Amniotic stem cell (primary cell): ENCODE measurements at places on chromosomes 7 and 10.

DNA sequence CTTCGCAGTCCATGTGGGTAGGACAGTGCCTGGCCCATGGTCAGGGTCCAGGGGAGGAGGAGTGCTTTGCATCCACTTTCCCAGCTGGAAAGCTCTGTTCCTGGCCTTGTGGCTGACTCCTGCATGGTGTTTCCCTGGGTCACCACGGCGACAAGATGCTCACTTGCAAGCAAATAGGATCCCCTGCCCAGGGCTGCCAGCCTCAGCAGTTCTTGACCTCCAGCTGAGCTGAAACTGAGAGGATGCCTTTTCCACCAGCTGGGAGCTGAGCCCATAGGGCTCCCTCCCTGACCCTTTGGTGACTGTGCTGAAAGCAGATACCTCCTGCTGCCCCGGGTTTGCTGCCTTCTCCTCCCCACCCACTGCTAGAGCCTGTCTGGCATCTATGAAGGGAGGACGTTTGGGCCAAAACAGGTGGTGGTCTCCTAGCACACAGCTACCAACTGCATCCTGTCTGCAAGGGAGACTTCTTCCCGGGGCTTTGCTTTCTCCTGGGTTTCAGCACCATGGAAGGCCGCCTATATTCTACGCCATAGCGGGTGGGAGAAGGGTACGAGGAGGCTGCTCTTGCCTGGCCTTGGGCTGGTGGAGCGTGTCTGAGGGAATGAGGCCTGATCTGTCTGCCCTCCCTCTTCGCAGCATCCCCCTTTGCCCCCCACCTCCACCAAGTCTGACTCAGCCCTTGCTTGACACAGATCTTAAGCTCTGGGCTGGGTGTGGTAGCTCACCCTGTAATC, 34.4 kb downstream of the UBTD1 start:
- no peak for DNase-seq

DNA sequence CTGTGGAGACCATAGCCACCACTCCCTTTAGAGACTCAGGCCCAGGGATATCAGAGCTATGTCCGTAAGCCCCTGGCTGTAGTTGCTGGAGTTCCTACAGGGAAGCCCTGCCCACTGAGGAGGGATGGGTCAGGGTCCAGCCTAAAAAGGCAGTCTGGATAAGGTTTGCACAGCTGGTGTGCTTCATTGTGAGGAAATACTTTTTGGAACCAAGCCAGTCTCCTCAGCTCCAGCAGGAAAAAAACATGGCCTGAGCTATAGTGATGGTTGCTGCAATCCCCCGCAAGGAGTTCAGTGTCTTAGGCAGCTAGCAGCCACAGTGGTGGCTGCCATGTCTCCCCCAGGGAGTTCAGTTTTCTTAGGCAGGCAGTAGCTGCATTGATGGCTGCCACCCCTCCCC, 52.6 kb upstream of the CYP2C8 start:
- no peak for DNase-seq

DNA sequence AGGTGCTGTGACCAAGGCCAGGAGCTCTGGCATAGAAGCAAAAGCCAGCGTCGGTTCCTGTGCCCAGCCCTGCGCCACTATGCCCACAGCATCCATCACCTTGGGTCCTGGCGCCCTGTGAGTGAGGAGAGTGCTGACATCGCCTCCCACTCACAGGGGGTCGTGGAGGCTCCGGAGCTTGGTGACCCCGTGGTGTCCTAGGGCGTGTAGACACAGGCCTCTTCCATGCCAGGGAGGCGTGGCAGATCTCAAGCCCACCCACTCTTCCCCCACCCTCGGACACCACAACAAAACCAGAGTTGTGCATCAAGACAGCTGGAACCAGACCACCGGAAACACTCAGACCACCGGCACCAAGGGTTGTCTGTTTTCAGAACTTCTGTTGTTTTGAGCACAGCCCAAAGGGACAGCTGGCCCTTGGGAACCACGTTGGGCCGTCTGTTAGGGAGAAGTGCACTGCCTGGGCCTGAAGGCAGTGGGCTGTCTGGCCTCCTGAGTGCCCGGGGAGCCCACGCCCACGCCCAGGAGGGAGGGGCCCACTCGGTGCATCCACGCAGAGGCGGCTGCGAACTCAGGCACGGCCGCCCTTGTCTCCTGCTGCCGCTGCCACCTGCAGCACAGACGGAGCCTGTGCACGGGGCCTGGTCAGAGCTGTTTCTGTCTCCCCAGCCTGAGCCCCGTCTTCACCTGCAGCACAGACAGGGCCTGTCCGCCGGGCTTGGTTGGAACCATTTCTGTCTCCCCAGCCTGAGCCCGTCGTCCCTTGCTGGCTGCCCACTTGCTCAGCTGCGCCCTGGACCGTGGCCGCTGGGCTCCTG, 106.3 kb downstream of the INPP5A start:
- DNase-seq: no peak

DNA sequence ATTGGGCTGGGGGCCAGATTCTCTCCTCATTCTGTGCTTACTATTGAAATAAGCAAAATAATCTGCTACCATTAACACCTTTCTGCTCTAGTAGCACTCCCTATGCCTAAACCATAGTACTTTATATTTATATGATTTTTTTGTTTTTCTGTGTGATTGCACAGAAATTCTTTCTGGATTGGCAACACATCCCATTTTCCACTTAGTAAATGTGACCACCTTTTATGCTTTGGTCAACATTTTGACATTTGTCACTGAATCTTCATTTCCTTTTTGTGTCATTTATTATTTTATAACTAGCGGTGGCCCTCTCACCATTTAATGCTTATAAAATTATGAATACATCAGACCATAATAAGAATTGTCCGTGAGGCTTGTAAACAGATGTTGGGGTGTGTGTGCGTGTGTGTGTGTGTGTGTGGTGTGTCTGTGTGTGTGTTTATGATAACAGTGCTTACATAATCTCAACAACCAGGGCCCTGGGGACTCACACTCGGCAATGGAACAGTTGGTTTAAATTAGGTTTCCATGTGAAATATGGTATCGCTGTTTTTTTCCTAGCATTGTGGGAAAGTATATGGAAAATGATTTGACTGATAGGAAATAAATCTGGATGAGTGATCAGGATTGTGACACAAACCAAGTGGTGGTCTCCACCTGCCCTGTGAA, 138.9 kb downstream of the NOC3L start:
- DNase-seq: no peak

DNA sequence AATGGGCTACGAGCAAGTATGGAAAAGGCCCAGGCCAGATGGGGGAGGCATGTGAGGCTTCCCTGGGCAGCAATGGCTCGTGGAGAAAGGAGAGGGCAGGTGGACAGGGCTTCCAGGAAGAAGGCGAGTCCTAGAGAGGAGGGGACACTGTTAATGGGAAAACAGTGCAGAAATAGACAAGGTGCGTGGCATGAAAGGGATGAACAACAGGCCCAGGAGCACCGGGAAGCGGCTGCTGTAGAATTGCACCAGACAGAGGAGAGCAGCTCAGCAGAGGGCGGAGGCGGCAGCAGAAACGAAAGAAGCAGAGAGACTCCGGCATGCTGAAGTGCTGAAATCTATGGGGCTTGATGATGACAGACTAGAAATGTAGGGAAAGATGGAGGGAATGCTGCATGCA, 102.1 kb downstream of the PIP4K2A start:
- no peak for DNase-seq

DNA sequence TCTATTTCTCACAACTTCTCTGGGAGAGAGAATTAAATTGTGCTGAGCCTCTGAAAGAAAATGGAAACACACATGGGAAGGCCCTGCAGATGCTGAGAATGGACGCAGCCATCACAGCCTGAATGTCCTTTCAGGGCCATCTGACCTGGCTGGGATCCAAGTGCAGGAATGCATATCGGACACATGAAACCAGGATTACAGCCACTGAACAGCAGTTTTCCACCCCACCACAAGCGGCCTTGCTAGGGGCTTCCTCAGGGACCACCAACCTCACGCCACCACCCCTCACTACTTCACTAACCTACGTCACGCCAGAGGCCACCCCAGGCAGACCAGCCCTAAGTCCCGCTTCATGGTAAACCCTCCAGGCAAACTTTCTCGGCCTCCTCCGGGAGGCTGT, 103.3 kb downstream of the DIP2C start:
- DNase-seq: no peak

- DNase-seq: no peak
Observed at GRCh38 chr7:88243345-88243909, 23.6 kb upstream of the SRI start.

- peak; percentile 65 for DNase-seq
Observed at GRCh38 chr10:63157845-63158624, 24.9 kb downstream of the NRBF2 start.

DNA sequence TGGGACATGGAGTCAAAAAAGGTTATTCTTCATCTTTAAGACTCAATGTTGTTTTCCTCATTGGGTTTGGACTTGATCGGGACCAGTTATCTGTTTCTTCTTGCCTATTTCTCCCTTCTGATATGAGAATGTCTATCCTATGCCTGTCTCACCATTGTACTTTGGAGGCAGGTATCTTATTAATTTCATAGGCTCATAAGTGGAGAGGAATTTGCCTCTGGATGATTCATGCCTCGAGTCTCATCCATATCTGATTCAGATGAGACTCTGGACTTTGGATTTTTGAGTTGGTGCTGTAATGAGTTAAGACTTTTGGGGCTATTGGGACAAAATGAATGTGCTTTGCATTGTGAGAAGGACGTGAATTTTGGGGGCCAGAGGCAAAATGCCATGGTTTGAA, 36.2 kb upstream of the CCDC7 start:
- no peak for DNase-seq

GRCh38 chr7:135557455-135558336, at the start of gene NUP205:
TSS of gene NUP205 (plus strand) at chr7:135557917. CDS start at chr7:135557945, 28 bp downstream.
- peak; percentile 71 for DNase-seq

DNA sequence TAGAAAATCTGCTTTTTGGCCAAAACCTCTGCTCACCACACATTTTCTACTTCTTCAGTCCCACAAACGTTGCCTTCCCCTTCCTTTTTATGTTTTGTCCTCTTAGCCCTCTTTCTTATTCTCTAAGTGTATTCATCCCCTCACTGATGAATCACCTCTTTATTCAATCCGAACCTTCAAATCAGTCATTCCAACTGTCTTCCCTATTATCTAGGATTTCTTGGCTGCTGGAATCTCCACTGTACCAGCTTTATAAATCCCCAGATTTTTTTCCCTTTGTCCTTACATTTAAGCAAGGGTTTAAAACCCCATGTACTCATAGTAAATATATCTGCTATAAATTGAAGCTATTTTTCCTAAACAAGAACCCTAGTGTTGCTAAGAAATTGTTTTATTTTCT, 176.9 kb downstream of the SEMA3A start:
- DNase-seq: no peak

DNA sequence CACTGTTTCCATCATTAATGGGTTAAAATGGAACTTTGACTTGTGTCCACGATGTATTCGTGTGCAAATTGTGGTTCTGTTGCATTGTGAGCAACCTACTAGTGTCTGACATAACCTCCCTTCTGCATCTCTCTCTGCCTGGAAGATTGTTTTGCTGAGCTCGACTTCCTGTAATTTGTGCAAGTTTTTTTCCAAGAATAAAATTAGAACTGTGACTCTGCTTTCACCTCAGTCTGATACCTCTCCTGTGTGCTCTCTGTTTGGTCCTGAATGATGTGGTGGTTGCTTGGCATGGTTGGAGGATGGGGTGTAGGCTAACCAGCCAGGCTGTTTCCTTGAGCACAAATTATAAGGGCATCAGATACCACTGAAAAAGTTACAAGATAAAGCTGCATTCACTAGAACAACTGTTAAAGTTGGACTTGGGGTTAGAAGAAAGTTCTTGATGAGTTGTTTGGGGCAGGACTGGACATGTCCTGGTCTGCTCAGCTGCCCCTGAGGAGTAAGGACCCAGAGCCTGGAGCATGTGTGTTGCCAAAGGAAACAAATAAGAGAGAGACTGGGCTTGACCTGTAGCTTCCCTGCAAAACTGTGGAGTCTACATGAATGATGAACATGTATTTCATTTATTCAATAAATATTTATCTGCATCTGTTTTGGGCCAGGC, 1.9 kb upstream of the VOPP1 start:
- DNase-seq: no peak

DNA sequence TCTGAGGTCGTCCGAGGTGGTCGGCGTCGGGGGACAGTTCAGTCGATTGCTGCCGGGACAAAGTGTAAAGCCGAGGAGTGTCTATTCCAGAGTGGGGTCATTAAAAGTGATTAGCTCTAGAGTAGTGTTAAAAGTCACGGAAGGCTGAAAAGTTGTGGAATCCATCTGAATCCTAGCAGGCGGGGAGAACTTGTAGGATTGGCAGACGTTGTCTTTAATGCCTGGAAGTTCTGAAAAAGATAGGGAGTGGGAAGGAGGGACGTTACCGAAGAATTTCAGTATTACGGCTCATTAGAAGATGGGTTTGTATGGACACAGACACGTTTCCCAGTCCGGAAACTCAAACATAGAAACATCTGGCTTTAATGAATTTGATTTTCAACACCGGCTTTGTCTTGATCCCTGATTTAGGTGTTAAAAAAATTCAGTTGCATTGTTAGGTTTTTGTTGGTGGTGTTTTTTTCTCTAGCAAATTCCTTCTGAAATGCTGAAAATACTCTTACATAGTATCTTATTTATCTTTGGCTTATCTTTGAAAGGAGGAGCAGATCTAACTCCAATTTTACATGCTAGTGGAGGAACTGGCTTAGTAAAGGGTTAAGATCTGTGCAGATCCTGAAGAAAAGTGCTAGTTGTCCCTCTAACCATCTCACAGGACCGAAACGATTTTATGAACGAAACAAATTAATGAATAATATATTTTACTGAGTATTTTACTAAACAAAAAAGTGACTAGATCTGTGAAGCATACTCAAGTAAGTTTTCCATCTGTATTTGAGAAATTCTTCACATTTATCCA, 900 bp downstream of the MKLN1 start:
- no peak for DNase-seq

- no peak for DNase-seq
Observed at GRCh38 chr10:89615824-89616223, 29.2 kb downstream of the PANK1 start.

GRCh38 chr10:69451784-69452251, 553 bp downstream of the TSPAN15 start:
- DNase-seq: no peak

DNA sequence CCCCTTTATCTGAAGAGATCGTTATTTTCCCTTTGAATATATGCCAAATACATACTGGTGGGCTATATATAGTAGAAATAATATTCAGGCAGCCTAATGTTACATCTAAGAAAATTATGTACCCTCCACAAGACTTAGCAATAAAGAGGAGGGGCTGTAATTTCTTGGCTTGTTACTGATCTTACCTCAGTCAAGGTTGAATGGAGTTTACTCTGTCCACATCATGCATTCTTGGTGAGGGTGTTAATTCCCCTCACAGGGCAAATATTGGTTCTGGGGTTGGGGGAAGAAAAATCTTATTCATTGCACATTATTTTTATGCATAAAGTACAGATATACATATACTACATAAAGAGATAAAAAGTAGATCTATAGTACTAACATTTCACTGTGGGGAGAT, 145.8 kb upstream of the ANK3 start:
- DNase-seq: no peak
